ENCODE measurements at places on chromosomes 2 and 18. TPM values are rescaled to one million over a fixed set of nuclear protein-coding genes. Genes with fewer than 3 reads are reported as not detected.

- DNase-seq = no peak
These were observed 42.4 kb downstream of the PSMG2 start for GRCh38 chr18:12745095-12745795.

- DNase-seq = no peak
These were observed 243.8 kb downstream of the CYP26B1 start for GRCh38 chr2:71903841-71904240.

- no peak for DNase-seq
These were observed 418.8 kb downstream of the NRXN1 start for GRCh38 chr2:50613161-50613560.

ANKRD53 gene
- 0.18 TPM for total RNA-seq

CRYGC gene
- not detected for total RNA-seq

TWIST2 gene
- not detected for total RNA-seq

GRCh38 chr2:172449911-172450550 lies 22.6 kb downstream of the ITGA6 start:
- DNase-seq = no peak

- peak; percentile 26 for DNase-seq
These were observed 247.0 kb downstream of the AGAP1 start for GRCh38 chr2:235740821-235741220.

- DNase-seq = peak; percentile 73
These were observed 20.4 kb upstream of the FEZ2 start for GRCh38 chr2:36618381-36618780.

DNA sequence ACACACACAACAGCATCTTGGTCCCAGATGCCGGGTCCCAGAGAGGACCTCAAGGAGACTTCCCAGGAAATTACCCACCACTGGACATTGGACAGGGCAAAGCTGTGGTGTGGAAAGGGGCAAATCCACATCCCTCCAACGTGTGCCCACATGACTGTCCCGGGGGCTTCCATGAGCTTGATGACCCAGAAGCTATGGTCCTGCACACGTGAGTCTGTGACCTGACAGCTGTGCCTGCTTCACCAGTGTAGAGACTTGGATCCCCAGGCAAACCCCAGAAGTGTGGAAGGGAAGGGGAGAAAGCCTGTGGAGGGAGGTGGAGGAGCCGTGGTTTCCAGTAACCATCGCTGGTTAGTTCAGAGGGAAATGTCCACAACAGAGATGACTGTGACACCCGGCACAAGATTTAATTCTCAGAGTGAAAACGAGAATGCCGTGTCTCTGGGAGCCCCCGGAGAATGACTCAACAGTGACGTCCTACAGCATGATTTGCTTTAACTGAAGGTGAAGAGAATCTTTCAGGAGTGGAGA lies 19.1 kb upstream of the GPR55 start:
- no peak for DNase-seq

LIMS3 gene
- total RNA-seq = 0.74 TPM

- no peak for DNase-seq
These were observed 108.3 kb downstream of the SPP2 start for GRCh38 chr2:234158812-234159211.

MYO7B gene
- total RNA-seq = not detected

- no peak for DNase-seq
These were observed 857.6 kb upstream of the ID2 start for GRCh38 chr2:7824211-7824610.

Measured in K562 (cell line).